ENCODE measurements at places on chromosomes 4 and X.

- no peak for DNase-seq
Measured at GRCh38 chrX:53421772-53422085, 725 bp downstream of the SMC1A start.

DNA sequence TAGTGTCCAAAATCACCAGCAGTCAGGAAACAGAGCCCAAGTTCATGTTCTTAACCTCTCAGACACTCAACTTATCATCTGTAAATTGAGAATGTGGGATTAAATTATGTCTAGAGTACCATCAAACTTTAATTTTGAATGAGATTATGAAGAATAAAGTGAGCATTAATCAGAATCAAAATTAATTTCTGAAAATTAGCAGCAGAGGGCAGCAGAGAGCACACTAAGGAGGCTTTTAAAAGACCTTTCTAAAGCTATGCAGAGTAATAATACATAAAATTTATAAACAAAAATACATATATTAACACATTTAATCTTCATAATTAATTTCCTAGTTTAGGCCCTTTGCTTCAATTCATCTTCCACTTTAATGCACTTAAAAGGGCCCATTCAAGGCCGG lies 7.1 kb downstream of the TASL start:
- DNase-seq: no peak

GRCh38 chr4:26191353-26191752 lies 129.5 kb upstream of the RBPJ start:
- DNase-seq: no peak

- DNase-seq: no peak
Measured at GRCh38 chr4:2071252-2071911, 12.3 kb downstream of the NAT8L start.

DNA sequence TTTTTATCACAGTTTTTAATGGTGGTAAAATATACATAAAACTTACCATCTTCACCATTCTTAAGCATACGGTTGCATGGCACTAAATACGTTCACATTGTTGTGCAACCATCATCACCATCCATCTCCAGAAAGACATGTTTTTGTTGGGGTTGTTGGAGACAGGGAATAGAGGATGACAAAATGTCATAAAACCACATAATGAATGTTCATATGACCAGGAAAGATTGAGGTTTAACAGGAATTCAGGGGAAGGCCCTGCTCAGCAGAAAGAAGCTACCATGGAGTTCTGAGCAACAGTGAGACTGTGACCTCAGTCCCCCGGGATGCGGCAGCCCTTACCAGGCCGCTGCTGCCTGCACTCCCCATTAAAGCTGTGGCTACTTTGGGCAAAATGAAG lies 63.9 kb upstream of the TRIM2 start:
- DNase-seq: no peak

Data from stimulated activated CD4-positive, alpha-beta T cell treated with anti-CD3 and anti-CD28 coated beads, Interleukin-15, amount 100 ng/mL, for 24 hours (primary cell).